ENCODE measurements at places on chromosomes 6 and 20. TPM values are rescaled to one million over a fixed set of nuclear protein-coding genes. Genes with fewer than 3 reads are reported as not detected.

DNA sequence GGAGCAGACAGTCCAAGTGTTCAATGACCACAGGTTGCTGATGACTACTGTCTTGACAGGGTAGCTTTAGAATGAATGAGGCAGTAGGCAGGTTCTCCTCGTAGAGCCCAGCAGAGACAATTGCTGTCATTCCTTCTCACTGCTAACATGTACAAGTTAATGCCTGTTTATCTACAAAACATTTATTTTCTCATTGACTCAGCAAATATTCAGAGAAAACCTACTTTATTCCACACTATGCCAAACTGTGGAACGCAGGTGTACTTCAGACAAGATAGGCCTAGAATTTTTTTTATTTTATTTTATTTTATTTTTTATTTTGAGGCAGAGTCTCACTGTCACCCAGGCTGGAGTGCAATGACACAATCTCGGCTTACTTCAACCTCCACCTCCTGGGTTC is 50.8 kb downstream of the ARHGAP18 start:
- no peaks in the 10 kb centered on the region for H3K27me3 ChIP-seq
- peaks cover 8% of the 10 kb centered on the region for H3K4me1 ChIP-seq
- H3K4me3 ChIP-seq: no peak overlapping the region
- H3K36me3 ChIP-seq: no peaks in the 10 kb centered on the region

DNA sequence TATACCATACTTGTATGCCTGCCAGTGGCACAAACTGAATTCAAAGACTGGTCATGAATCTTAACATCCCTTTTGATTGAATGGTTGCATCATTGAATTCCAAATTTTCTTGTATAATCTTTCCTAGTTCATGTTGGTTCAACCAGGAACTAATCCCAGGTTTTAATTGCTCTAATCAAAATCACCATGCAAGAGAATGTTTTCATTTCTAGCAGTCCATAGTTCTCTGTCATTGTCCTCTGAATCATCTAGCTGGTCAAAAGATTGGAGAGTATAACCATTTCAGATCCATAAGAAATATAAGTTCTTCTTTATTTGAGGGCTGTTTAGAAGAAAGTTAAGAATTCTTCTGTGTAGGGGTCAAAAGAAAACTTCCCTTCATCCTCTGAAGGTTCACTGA is 57.2 kb downstream of the ZNF292 start:
- H3K4me1 ChIP-seq: peaks cover 57% of the 10 kb centered on the region
- H3K4me3 ChIP-seq: no peak overlapping the region
- H3K27me3 ChIP-seq: no peaks in the 10 kb centered on the region
- peaks cover 14% of the 10 kb centered on the region for H3K36me3 ChIP-seq
- H3K27ac ChIP-seq: peak overlapping the region; percentile 56

- peak; percentile 60 for DNase-seq
- peak overlapping the region; percentile 93 for H3K27ac ChIP-seq
- peaks cover 40% of the 10 kb centered on the region for H3K4me1 ChIP-seq
- H3K27me3 ChIP-seq: peaks cover 2% of the 10 kb centered on the region
- H3K36me3 ChIP-seq: peaks cover 16% of the 10 kb centered on the region
- peak overlapping the region; percentile 93 for H3K4me3 ChIP-seq
These were observed 801 bp downstream of the FBXL4 start for GRCh38 chr6:98946879-98947410.

DNA sequence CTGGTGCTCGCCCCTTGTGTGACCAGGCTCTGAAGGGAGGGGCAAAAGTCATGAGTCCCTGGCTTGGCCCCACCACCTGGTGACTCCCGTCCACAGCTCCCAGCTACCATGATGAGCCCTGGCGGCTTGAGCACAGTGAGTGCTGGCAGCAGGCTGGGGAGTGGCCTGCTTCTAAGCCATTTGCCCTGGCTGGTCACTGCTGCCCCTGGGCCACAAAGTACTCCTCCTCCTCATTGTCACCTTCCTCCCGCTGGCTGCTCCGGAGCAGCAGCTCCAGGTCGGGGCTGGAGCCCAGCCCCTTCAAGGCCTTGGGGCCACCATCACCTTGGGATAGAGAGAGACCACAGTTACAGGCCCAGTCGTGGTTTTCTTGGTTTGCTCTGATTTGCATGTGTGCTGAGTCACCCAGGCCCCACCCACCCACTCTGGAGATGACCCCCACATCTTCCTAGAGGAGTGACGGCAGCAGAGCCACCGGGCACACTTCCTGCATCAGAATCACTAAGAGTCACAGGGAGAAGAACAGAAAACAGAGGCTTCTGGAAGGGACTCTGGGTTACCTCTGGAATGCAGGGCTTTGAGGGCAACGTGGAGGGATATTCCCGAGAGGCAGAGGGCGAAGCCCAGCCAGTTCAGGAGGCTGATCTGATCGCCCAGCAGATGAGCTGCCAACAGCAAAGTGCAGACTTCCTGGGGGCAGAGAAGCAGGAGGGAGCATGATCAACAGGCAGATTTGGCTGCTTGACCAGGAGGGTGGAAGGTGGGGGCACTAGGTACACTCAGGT is 42.1 kb upstream of the CDH22 start:
- peaks cover 22% of the 10 kb centered on the region for H3K36me3 ChIP-seq
- H3K27ac ChIP-seq: peak overlapping the region; percentile 8
- H3K27me3 ChIP-seq: no peaks in the 10 kb centered on the region

- H3K4me1 ChIP-seq: no peaks in the 10 kb centered on the region
- no peak for DNase-seq
- H3K27ac ChIP-seq: no peak overlapping the region
- no peak overlapping the region for H3K4me3 ChIP-seq
- H3K36me3 ChIP-seq: no peaks in the 10 kb centered on the region
These were observed 1102.1 kb upstream of the FLRT3 start for GRCh38 chr20:15439551-15439950.

GRCh38 chr6:89675949-89676748 is 37.6 kb upstream of the LYRM2 start:
- DNase-seq: no peak
- no peak overlapping the region for H3K4me3 ChIP-seq
- no peak overlapping the region for H3K27ac ChIP-seq

DNA sequence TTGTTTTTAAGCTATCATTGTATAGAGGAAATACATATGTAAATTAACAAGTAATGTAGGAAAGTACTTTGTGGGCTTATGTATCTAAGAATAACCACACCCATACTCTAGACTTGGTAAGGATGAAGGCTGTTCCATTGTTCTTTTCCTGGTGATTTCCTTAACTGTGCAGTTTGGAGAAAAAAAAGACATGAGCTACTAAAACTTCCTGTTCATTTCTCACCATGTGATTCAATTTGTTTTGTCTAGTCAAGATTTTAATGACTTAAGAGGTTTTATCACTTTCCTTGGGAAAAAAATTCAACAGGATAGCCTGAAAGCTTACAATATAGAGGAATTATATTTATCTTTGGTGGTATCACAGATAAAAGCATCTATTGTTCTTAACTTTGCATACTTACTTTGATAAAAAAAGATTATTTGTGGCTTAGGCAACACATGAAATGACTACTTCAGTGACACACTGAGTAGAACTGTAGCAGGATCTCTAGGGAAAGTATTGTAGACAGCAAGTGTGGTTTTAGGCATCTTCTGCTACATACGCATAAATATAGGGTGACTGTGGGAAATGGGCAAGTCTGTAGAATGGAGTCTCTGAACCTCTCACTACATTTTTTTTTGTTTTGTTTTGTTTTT is 80.3 kb downstream of the GJA1 start:
- no peaks in the 10 kb centered on the region for H3K4me1 ChIP-seq
- no peak for DNase-seq
- H3K36me3 ChIP-seq: no peaks in the 10 kb centered on the region
- no peaks in the 10 kb centered on the region for H3K27me3 ChIP-seq
- H3K27ac ChIP-seq: no peak overlapping the region

DNA sequence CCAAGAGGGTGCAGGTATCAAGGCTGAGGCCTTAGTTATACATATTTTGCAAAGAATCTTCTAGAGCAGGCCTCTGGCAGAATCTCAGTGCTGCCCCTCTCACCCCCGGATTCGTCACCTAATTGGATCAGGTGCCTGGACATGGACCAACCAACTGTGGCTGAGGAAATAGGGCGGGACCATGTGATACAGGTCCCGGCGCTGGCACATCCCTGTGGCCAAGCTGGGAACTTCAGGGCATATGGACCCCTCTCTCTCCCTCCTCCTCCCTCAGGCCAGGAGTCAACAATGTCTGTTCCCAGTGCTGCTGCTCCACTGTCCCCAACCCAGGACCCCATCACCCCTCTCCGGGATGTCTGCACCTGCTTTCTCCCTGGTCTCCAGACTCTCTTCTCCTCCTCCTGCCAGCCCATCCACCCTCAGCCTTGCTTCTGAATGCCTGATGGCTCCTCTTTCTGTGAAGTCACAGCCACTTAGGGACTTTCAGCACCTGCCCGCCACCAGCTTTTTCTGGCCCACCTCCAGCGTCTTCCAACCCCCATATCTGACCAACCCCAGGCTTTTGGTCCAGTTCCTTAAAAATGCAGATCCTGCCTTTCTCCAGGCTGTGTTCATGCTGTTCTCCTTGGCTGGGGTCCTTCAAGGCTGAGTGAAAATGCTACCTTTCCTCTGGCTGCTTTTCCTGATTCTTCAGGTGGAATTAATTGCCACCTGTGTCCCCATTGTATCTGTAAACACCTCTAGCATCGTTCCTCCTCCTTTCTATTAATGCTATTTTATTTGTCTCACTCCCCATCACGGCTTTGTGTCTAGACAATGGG is 19.0 kb upstream of the MLN start:
- no peak overlapping the region for H3K4me3 ChIP-seq
- H3K36me3 ChIP-seq: no peaks in the 10 kb centered on the region
- H3K27ac ChIP-seq: no peak overlapping the region

DNA sequence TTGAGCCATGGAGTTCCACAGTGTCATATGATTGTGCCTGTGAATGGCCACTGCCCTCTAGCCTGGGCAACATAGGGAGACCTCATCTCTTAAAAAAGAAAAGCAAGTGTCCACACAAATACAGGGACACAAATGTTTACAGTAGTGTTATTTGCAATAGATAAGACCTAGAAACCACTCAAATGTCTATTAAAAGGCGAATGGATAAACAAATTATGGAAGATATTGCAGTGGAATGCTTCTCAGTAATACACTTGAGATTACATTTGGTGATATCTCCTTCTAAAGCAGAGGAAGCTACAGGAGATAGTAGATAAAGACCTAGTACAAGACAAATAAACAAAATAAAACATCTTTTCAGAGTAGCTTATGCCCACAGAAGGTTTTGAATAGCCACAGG is 44.6 kb upstream of the ASCC3 start:
- no peak overlapping the region for H3K27ac ChIP-seq
- peaks cover 13% of the 10 kb centered on the region for H3K27me3 ChIP-seq
- no peak overlapping the region for H3K4me3 ChIP-seq
- DNase-seq: no peak
- no peaks in the 10 kb centered on the region for H3K4me1 ChIP-seq

- H3K4me3 ChIP-seq: no peak overlapping the region
- no peak overlapping the region for H3K27ac ChIP-seq
- DNase-seq: no peak
- no peaks in the 10 kb centered on the region for H3K27me3 ChIP-seq
These were observed 180.3 kb downstream of the C6orf118 start for GRCh38 chr6:165129086-165129485.

DNA sequence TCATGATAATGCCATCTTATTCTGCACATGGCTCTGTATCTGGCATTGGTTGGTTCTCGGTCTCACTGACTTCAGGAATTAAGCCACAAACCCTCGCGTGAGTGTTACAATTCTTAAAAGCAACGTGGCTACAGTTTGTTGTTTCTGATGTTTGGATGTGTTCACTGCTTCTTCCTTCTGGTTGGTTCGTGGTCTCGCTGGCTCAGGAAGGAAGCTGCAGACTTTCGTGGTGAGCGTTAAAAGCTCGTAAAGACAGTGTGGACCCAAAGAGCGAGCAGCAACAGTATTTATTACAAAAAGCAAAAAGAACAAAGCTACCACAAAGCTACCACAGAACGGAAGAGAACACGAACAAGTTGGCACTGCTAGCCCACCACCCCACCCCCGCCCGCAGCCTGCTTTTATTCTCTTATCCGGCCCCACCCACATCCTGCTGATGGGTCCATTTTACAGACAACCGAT is 51.1 kb downstream of the MYLIP start:
- peak overlapping the region; percentile 63 for H3K4me3 ChIP-seq
- H3K4me1 ChIP-seq: peaks cover 20% of the 10 kb centered on the region
- H3K27ac ChIP-seq: peak overlapping the region; percentile 71
- DNase-seq: peak; percentile 49
- H3K36me3 ChIP-seq: peaks cover 8% of the 10 kb centered on the region

GRCh38 chr20:59667131-59667530 is 62.8 kb downstream of the PHACTR3 start:
- DNase-seq: no peak
- peaks cover 13% of the 10 kb centered on the region for H3K27me3 ChIP-seq
- no peak overlapping the region for H3K4me3 ChIP-seq
- H3K4me1 ChIP-seq: no peaks in the 10 kb centered on the region

DNA sequence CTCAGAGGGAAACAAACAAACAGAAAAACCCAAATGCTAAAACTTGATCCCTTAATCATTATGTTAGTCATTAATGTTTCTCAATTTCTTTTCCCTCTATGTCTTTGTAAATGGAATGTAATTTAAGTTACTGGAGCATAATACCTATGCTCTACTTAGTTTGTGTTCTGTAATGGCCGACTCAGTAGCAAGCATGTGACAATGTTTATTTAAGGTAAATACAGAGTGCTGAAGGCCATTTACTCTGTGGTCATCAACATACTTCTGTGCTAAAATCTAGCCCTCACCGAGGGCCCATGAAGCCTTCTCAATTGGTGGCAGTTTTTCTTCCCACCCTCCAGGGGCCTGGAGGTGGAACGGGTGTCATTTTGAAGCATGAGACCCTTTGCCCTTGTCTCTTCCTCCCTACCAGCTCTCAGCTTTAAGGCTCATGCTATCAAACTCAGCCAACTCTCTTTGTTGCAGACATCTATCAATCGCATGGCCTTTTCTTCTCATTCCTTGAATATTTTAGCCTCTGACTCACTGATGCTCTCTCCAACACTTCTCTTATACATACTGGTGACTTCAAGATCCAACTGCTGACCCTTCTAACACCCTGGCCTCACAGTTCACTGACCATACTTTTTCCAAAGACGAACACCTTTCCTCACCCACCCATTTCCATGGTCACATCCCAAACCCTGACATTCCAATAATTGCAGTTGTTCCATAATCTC is 48.2 kb downstream of the STX7 start:
- peaks cover 18% of the 10 kb centered on the region for H3K36me3 ChIP-seq
- no peak overlapping the region for H3K4me3 ChIP-seq
- no peaks in the 10 kb centered on the region for H3K4me1 ChIP-seq
- DNase-seq: no peak

DNA sequence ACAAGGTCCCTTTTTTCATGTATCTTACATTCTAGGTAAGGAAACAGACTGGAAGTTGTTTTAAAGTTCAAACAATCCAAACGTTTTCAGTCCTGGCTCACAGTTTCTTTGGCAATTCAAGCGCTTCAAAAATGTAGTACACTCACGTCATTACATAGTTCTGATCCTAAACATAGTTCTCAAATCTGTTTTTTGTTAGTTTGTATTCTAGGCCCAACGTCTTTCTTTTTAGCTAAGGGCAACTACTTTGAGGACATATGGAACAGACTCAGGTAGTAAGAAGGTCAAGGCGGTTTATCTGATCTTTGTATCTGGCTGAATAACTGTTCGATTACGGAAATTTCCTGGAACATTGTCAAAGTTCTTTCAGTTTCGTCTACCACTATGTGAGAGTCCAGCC is 36.9 kb upstream of the PLCB4 start:
- no peak overlapping the region for H3K4me3 ChIP-seq
- no peaks in the 10 kb centered on the region for H3K4me1 ChIP-seq
- no peak overlapping the region for H3K27ac ChIP-seq
- H3K36me3 ChIP-seq: no peaks in the 10 kb centered on the region

GRCh38 chr6:149147938-149148718 is 169.4 kb upstream of the TAB2 start:
- no peaks in the 10 kb centered on the region for H3K27me3 ChIP-seq
- H3K36me3 ChIP-seq: peaks cover 8% of the 10 kb centered on the region
- peaks cover 58% of the 10 kb centered on the region for H3K4me1 ChIP-seq
- no peak overlapping the region for H3K4me3 ChIP-seq
- DNase-seq: peak; percentile 27

The LY6G6D gene
- not detected for total RNA-seq

The TPD52L1 gene
- total RNA-seq: 5.7 TPM

The LST1 gene
- 12.5 TPM for total RNA-seq

The BPHL gene
- total RNA-seq: 7.5 TPM
